ENCODE measurements at places on chromosomes 4 and X.

DNA sequence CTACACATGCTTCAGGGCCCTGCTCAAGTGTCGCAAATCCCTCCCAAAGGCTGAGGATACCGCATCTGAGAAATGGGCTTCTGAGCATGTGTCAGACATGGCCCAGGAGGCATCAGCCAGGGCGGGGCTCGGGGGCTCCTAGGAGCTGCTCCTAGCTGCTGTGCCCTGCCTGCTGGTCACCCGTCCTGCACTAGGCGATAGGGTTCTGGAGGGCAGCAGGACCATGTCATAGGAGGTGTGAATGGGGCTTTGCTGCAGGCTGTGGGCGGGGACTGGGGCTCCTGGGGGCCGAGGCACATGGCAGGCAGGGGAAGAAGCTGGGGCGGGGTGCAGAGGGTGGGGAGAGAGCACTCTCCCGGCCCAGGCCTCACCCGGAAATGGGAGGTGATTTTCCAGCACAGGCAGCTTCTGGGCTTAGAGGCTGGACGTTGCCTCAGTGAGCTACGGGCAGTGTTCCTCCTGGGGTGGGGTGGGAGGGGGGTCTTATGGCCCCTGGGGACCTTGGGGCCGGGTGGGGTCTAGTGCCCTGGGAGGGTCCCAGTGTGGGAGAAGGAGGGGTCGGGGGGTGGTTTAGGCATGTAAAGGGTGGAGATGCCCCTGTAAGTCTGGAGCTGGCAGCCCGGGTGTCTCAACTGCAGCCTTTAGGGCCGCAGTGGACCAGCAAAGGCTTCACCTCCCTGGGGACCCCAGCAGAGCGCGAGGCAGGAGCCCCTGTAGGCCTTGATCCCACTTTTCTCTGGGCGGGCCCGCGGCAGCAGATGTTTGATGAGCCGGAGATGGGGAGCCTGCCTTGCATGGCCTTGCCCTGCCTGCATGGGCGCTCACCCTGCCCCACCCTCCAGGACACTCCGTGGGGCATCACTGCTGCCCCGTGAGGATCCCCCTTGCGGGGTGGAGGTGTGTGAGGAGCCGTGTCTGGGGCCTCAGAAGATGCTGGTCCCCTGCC, 98.6 kb upstream of the LRPAP1 start:
- DNase-seq = no peak

GRCh38 chr4:4856071-4857000, 3.1 kb upstream of the MSX1 start:
- DNase-seq = no peak

DNA sequence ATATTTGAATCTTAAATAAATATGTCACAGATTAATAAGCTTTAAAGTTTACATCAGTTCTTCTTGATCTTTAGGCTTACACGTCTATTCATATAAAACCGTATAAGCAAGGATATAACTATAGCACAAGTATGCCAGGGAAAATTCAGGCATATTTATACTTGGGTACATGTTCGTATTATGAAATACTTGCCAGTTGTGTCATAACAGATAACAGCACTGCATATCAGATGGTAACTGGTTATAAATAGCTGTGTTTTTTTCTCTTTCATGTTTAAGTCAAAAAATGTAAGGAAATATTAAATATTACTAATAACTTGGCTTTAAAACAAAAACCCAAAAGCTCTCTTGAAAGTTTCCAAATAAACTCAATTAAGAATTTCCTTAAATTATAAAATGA, 17.5 kb downstream of the BRWD3 start:
- no peak for DNase-seq

DNA sequence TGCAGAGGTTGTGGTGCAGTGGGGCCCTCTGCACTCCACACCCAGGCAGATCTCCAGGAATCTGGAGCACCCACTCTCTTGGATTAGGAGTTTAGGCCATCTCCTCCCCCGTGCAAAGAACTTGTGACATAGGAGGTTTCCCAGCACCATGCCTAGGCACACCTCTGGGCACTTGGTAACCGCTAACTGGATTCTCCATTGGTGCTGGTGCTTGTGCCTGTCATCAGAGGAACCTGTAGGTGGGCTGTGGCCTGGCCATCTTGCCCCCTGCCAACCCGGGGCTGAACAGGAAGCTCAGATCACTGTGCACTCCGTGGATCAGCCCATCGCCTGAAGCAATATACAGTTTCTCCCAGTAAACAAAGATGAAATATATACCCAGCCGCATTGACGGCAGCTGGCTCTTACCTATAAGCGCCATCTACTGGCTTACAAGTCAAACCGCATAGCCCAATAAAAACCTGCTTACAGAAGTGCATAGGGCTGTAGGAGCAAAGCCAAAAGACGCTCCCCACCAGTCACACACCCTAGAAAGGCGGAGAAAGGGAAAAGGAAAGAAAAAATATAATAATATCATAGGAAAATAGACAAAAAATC, 19.1 kb upstream of the TEX13B start:
- DNase-seq = no peak

- DNase-seq = no peak
Observed at GRCh38 chr4:119032921-119033685, 102.5 kb upstream of the MYOZ2 start.

DNA sequence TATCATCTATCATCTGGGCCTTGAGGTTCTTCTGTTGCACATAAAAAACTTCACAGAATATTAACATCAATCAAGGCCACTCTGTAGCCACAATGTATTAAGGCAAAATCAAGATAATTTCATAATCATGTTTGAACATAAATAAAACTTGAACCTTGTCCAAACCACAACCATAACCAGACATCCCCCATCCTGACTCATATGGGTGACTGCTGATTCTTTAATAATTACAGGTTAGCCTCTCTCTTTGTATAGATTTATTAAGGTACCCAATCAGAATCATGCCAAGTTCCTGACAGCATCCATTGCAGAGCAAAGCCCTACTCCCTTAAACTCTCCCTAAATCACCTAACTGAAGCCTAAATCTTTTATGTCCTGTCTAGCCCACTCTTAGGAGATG, 16.7 kb upstream of the AREG start:
- DNase-seq = no peak

DNA sequence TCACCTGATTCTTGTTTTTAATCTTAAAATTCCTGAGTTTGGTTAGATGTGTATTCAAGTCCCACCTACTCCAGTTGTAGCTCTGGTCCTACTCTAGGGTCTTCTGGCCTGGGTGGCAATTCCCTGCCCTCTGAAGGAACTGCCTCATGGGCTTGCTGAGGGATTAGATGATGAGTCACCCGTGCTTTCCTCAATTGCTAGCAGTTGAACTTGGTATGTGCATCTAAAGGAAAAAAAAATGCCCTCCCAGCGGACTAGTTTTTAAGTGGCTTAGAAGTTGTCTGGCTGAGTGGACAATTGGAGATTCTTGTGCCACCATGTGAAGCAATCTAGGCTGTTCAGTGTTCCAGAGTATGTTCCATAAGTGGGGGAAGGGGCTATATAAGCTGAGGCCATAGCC, 127.0 kb downstream of the CCNG2 start:
- no peak for DNase-seq

All from osteocyte (in vitro differentiated cells).